Stimulated activated CD8-positive, alpha-beta memory T cell treated with anti-CD3 and anti-CD28 coated beads, Interleukin-4, amount 100 ng/mL, for 1 hour (primary cell): ENCODE measurements at places on chromosomes 2 and 18.

- DNase-seq = no peak
These were observed 612.7 kb upstream of the GCFC2 start for GRCh38 chr2:76323381-76323780.

DNA sequence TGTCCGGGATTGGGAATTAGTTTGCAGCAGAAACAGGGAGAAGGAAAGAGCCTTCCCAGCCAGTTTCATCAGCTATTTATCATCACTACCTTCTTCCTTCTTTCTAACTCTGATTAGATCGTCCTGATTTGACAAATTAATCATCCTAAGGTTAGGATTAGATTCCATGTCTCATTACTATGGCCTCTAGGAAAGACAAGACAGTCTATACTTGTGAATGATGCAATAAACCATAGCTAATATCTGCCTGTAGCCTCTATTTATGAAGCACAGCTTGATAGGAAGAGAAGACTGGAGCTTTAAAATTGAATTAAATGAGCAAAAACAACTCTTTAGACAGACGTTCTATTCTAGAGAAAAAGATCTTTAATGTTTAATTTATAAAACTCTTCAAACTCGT is 25.2 kb upstream of the FRZB start:
- no peak for DNase-seq

DNA sequence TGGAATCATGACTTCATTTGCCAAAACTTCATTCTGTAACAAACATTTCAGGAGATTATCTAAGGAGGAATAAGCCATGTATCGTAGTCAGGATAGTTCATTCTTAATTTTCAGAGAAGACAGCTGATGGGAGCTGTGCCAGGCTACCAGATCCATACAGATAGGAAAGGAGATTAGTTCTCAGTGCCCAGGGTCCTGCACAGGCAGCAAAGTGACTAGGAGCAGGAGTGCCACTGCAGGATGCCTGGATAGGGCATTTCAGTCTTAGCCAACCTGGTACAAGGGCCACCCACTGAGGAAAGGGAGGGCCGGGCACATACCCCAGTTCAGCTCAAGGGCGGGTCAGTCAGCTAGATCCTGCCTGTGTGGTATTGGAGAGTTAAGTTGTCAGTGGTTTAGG is 6.7 kb upstream of the OSR1 start:
- DNase-seq = no peak

DNA sequence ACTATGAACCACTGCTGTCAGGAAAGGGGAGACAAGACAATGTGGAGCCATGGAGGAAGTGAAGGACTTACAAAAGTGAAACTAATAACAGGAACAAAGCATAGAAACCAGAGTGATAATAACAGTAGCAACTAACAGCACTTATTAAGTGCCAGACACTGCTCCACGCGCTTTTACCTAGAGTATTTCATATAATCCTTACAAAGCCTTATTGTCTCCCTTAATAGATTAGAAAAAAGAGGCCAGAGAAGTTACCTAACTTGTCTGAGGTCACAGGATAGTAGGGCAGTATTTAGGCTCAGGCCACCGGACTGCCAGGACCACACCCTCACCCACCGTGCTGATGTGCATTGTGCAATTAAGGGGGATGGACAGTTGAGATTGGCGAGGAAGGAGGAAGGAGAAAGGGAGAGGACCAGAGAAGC is 98.6 kb upstream of the NFU1 start:
- DNase-seq = no peak

DNA sequence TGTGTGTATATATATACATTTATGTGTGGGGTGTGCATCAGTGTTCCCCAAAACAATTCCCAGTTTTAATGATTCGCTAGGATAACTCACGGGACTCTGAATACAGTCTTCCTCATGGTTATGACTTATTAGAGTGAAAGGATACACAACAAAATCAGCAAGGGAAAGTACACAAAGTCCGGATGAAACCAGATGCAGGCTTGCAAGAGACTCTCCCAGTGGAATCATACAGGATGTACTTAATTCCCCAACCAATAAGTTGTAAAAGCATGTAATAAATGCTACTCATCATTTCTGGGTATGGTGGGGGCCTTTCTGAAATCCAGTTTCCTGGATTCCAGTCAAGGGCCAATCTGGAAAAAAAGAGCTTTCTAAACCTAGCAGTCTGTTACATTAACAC is 654.1 kb upstream of the SYT4 start:
- no peak for DNase-seq

DNA sequence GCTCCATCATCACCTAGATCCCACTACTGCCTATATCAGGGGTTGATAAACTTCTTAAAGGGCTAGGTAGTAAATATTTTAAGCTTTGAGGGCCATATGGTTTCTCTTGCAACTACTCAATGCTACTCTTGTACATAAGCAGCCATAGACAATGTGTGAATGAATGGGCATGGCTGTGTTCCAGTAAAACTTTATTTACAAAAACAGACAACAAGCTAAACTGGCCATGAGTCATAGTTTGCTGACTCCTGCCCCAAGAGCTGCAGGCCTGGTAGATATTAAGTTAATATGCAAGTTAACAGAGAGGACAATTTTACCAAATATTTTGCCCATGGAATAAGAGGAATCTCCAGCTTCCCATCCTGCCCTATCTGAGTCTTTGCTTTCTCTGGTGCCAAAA is 29.8 kb upstream of the MYO3B start:
- DNase-seq = no peak

DNA sequence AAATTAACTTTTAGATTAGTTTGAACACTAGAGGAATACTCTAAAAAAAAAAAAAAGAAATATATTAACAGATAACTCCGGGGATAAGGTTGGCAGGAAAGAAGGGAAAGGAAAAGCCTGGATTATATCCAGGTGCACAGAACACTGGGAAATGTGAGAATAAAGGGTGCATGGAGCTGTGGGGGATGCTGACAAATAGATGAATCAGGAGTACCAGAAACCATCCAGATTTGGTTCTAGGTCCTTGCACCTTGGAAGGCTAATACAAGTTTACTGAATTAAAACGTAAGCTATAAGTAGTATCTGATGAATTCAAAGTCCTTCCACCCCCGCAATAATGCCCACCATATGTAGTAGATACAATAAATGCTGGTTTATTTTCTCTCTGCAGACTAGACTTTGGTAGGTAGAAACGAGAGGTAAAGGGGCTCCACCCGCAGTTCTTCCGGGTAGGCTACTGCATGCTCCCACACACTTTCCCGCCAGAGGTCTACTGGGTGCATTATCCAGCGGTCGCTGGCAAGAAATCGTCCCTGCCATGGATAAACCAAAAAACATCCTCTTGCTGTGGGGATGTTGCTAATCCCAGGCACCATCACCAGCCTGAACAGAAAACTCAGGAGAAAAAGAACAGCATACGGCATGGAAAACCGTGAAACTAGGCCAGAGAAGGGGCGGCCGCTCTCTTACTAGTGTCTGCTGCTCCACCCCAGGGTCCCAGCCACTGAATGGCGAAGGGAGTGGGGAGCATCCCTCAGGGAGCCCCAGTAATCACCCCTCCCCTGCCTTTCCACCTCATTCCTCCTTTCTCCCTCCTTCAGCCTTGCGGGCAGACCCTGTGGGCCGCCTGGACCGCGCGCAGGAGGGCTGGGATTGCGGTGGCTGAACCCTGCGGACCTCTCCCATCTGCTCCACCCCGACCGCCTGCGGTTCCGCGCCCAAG is 1.5 kb downstream of the CNRIP1 start:
- DNase-seq = no peak

DNA sequence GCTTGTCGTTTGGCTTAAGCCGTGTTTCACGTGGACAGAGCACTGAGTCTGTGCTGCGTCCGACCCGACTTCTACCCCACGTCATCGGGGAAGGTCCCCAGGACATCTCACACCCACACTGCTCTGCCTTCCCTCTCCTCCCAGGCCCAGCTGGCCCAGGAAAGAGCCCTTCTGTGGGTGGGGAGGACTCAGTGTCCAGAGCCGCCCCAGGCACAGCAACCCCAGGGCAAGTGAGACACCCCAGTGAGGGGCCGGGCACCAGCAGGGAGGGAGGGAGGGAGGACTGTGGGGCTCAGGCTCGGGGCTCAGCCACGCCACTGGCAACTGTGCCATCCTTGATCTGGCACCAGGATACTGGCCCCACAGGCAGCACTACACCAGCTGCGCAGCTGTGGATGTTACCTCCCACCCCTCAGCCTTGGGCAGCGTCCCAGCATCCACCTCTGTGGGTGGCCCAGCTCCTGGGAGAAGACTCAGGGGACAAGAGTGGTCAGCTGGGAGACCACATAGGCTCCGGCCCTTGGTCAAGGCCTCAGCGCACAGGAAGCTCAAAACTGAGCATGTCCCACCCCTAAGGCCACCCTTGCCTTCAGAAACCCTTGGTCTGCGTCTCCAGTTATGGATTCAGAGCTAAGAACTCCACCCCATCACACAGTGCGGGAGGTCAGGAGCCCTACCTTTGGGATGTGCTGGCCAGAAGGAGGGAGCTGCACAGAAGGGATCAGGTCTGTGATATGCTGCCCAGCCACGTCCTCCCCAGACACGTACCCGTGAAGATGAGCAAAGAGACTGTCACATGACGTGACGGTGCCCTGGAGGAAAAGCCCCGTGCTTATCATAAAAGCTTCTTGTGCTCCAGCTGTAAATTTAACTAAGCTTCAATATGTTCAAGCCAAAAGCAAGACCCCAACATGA is 11.7 kb downstream of the PASK start:
- no peak for DNase-seq

DNA sequence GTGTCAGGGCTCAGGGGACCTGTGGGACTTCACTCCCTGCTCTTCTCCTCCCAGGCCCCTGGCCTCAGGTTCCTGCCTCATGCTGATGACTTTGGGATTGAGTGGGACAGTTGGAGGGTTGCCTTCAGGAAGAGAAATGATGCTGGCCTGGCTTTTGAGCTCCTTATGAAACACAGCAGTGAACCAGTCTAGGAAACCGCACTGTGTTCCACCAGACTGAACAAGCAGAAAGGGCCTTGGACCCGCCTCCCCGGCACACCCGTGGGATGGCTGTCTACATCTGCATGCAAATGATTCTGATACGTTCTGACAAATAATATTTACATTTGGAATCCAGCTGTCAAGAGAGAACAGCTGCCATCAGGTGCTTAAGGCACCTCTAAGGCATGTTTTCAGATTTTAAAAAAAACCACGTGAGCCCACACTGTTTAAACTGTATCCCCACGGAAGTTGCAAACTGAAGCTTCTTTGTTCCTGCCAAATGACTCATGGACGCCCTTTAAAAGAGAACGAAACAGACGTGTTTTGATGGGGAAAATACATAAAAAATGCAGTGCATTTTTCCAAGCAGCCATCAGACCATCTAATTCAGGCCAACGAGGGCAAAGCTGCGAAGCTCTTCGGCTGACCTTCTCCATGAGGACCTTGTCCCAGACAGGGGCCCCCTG is 27.6 kb upstream of the ASAP2 start:
- no peak for DNase-seq

- DNase-seq = no peak
These were observed 78.0 kb downstream of the LTBP1 start for GRCh38 chr2:33024758-33025157.

DNA sequence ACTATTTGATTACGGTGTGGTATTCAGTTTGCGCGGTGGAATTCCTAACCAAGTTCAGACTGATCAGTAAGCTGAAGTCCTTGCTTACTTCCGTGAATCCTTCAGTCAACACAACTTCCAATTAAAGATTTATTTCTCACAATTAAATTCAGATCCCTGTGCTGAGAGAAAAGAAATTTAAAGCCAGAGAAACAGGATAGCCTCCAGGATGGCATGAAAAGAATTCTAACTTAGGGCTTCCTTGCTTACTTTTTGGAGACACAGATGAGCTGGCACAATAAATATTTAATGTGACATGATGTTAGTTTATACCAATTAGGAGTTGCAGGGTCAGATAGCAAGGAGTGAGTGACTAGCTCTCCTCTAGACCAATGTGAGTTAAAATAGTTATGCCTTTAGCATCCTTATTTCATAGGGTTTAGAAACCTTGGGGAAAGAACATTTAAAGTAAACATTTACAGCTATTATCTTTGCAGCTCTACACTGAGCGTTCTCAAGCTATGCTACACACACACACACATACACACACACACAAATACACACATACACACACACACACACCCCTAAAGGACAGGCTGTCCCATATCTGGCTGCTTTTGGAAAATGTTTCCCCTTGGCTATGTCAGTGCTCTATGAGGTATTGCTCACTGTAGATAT is 151.0 kb downstream of the TRIB2 start:
- DNase-seq = no peak

DNA sequence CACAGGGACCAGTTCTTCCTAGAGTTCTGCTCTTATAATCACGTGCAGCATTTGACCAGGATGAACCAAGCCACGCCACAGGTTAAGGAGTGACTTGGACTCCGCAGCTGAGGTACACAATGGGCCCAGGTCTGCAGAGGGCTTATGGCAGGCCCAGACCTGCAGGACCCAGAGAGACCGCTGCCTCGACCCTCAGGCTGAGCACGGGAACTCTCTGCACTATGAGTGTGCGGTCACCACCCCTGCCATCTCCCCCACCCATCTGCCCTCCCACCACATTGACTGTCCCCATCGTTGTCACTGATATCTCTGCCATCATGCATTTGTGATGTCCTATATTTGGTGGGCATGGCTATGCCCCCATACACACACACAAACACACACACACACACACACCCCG is 45.7 kb upstream of the HPCAL1 start:
- DNase-seq = no peak

DNA sequence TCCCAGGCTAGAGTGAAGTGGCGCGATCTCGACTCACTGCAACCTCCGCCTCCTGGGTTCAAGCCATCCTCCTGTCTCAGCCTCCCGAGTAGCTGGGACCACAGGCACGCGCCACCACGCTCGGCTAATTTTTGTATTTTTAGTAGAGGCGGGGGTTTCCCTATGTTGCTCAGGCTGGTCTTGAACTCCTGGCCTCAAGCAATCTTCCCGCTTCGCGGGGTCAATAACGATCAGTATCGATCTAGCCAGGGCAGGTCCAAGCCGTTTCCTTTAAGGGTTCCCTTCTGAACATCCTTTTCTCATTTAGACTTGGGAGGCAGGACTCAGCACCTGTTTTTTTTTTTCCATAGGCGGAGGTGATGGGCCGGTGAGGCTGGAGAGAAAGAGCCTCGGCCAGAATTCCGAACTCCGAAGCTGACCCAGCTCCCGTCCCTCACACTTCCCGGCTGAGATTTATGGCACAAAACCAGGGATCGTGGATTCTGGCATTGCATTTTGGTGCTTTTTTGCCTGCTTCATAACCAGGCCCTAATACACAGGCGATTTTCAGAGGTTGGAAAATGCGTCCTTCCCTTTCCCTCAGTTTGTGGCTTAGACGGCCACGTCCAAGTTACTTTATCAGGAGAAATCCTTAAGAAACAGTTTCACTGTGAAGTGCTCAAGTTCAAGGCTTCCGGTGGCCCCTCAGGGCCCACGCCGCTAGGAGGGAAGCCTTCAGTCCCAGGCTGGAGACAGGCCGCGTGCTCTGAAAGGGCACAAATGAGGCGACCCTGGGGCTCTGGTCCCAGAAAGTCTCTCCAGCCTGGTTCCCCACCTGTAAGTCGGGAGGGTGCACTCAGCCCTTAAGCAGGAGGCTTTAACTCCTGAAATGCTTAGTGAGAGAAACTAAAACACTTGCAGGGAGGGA is 998 bp upstream of the SLC66A3 start:
- DNase-seq = no peak

- no peak for DNase-seq
These were observed 86.1 kb downstream of the SLC25A12 start for GRCh38 chr2:171807831-171808393.

- DNase-seq = no peak
These were observed 40.4 kb downstream of the FTCDNL1 start for GRCh38 chr2:199810422-199811171.

- DNase-seq = no peak
These were observed 1.2 kb downstream of the SERTAD2 start for GRCh38 chr2:64652231-64653108.

- no peak for DNase-seq
These were observed 52.2 kb upstream of the ACKR3 start for GRCh38 chr2:236517251-236518031.
